Caco-2 (cell line): ENCODE measurements at places on chromosomes 16 and 17. TPM values are rescaled to one million over a fixed set of nuclear protein-coding genes. Genes with fewer than 3 reads are reported as not detected.

DNA sequence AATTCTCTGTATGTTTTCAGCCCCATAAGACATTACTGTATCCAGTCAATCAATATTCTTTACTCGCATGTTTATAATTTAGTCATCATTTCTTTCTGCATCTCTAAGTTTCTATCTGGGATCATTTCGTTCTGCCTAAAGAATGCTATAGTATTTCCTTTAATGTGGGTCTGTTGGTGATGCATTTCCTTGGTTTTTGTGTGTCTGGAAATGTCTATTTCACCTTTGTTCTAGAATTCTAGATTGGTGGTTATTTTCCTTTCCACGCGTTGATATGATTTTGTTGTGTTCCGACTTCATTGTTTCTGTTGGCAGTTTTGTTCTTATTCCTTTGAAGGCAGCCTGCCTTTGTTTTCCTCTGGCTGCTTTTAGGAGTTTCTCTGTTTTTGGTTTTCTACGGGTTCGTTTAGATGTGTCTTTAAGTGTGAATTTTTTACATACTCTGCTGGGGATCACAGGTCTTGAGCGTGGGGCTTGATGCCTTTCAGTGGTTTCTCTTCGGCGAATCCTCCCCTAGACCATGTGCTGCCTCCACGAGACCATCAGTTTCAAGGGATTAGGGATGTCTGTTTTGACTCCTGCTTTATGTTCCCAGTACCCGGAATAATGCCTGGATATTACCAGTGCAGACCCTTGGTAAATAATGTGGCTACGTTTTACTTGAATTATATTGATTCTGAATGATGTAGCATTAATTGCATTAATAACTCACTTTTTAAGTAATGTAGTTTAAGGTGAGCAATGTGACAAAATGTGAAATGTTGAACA is 23.5 kb downstream of the POLR3E start:
- no peak for DNase-seq

Gene ABCA8
- 0.32 and 0.91 TPM in 2 replicates for total RNA-seq

Gene GJC1
- 33.5 and 34.6 TPM in 2 replicates for total RNA-seq

Gene FNDC8
- total RNA-seq, result not detected in 2 replicates

GRCh38 chr16:11088831-11089230 is 144.5 kb downstream of the CLEC16A start:
- no peak for DNase-seq

GRCh38 chr17:79991924-79992648 is 43.6 kb downstream of the TBC1D16 start:
- peak; percentile 75 for DNase-seq

GRCh38 chr17:82434216-82434565 is 15.8 kb upstream of the OGFOD3 start:
- no peak for DNase-seq

Gene KPNB1
- total RNA-seq, result 967 and 1,072 TPM in 2 replicates

Gene MRPS7
- total RNA-seq, result 123 and 125 TPM in 2 replicates

Gene KRT34
- total RNA-seq, result not detected in 2 replicates

DNA sequence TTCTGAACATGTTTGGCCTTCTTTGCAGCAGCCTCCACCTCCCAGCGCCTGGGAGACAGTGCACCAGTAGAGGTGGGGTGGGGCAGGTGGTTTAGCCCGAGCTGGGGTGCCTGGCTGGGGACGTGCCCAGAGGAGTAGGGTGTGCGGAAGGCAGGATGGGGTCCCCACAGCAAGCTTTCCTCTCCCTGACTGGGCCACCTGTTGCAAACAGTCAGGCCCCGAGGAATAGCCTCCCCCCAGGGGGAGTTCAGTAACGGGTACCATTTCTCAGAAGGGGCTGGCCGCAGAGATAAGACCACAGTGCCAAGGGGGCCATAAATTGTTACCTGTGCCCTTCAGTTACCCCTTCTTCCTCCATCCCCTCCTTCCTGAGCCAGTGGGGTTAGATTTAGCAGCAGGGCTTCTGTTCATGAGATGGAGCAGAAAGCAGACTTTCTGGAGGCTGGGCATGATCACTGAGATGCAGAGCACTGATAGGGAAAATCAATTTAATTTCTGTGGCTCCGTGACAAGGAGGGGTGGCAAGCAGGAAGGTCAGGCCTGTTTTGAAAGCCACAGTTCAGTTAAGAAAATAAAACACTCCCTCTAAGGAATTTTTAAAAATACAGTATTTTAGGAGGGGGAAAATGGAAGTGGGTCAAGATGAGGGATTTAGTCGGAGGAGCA is 181.9 kb downstream of the MSI2 start:
- no peak for DNase-seq

Gene IRX3
- total RNA-seq, result 63.2 and 73.3 TPM in 2 replicates

- DNase-seq, result no peak
Measured at GRCh38 chr16:81774348-81774747, 4.7 kb upstream of the PLCG2 start.

DNA sequence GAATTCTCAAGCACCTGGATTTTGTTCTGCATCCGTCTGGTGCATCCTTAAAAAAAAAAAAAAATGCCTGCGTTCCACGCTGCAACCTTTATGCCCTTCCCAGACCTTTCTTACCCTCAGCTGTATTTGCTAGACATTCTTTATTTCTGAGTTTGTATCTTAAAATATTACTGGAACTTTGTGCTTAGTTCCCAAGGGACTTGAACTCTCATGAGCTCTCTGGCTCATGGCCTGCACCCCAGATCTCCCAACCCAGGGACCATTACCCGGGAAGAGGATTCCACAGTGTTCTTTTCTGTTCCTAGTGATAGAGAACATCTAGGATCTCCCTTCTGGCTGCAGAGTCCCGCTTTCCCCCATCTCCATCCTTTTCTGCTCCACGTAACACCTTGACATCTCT is 28.9 kb upstream of the CLEC18A start:
- DNase-seq, result no peak

DNA sequence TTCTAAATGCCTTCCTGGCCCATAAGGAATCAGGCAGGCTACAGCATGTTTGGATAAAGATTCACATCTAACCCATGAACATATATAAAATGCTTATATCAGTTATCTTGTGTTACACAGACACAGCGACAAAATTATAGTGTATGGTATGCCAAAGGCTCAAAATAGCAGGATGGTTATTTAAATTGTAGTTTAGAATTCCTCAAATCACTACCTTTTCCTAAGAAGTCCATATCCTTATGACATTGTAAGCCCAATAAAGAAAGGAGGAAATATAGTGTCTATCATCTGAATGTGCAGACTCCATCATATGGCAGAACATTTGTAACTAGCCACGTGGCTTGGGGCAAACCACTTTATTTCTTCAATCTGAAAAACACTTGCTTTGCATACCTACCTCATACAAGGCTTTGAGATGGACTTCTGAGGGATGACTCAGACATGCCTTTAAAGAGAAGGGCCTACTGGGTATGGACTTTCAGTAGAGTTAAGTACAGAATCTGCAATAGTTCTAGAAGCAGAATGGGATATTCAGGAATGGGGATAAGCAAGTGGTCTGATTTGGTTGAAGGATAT is 12.1 kb upstream of the DHX8 start:
- DNase-seq, result no peak

Gene FMNL1
- 2.8 and 3.0 TPM in 2 replicates for total RNA-seq

Gene TP53
- total RNA-seq, result 9.2 and 11.1 TPM in 2 replicates

- no peak for DNase-seq
Measured at GRCh38 chr16:48235556-48236136, 8.5 kb upstream of the LONP2 start.

Gene TMC8
- not detected in 2 replicates for total RNA-seq

DNA sequence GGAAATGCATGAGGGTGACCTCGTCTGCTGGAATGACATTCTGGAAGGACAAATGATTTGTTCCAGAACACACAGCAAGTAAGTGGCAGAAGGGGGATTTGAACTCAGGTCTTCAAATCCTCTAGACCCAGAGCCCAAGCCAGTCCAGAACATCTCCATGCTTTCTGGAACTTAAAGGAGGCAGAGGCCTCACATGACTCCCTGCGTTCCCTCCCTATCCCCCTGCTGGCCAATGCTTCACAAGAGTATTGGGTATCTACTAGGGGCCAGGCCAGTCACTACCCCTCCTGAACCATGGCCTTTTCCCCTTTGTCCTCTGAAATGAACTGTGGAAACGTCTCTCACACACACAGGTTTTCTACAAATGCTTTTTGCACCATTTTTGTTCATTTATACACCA is 7.6 kb upstream of the BEAN1 start:
- DNase-seq, result no peak

DNA sequence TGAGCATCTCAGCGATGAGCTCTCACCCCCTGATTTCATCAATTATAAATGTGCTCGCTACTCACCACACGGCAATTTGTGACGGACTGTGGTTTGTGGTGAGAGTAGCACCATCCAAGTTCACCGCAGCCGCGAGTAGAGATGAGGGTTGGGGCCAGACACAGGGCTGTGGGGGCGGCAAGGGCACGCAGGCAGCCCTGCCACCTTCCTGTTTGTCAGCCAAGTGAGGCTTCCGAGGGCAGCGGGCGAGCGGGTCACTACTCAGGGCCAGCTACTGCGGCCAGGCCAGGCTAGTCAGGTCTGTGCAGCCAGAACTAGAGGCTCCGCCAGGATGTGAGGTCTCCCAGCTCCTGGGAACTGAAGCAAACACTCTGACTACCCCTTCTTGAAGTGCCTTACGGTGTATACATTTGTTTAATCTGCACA is 39.6 kb upstream of the MEOX1 start:
- DNase-seq, result no peak

GRCh38 chr17:31508288-31509094 is 117.0 kb downstream of the RAB11FIP4 start:
- DNase-seq, result peak; percentile 54

Gene ASPA
- total RNA-seq, result 0.27 and 0.42 TPM in 2 replicates

Gene SLC13A5
- total RNA-seq, result 0.11 TPM in 1 of 2 replicates, not detected in the other

DNA sequence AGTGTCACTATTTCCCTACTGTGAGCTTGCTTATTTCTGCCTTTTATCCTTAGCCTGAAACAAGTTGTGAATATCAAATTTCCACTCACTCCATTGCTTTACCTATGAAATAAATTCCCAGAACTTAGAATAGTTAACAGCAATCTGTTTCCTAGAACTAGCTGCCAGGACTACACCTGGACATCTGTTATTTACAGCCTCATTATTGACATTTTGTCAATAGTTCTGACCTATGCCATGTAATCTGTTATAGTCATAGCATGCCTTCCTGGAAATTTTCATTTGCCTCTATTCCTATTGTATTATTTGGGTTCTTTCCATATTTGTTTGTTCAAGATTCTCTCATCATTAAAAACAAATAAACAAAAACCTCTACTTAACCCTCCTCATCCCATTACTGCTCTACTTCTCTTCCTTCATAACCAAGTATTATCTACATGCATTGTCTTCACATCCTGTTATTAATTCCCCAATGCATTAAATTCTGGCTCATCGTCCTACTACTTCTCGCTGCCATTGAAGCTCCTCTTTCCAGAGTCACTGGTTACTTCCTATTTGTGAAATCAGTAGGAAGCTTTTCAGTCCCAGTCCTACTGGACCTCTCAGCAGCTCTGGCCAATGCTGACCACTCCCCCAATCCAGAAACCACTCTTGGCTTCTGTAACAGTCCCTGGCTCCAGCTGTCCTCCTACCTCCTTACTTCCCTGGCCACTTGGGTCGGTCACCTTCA is 55.3 kb downstream of the PIGL start:
- DNase-seq, result no peak
